Effector memory CD8-positive, alpha-beta T cell (primary cell): ENCODE measurements at places on chromosomes 12 and 14.
A peak's percentile ranks its signal among the peaks of the same experiment; 100 is the strongest.

- no peak for DNase-seq
Observed at GRCh38 chr12:93832131-93832530, 155.0 kb downstream of the CRADD start.

GRCh38 chr12:14369311-14369710, 3.8 kb downstream of the ATF7IP start:
- no peak for DNase-seq

GRCh38 chr12:46629331-46630229, 196.2 kb downstream of the SLC38A4 start:
- DNase-seq, result no peak

DNA sequence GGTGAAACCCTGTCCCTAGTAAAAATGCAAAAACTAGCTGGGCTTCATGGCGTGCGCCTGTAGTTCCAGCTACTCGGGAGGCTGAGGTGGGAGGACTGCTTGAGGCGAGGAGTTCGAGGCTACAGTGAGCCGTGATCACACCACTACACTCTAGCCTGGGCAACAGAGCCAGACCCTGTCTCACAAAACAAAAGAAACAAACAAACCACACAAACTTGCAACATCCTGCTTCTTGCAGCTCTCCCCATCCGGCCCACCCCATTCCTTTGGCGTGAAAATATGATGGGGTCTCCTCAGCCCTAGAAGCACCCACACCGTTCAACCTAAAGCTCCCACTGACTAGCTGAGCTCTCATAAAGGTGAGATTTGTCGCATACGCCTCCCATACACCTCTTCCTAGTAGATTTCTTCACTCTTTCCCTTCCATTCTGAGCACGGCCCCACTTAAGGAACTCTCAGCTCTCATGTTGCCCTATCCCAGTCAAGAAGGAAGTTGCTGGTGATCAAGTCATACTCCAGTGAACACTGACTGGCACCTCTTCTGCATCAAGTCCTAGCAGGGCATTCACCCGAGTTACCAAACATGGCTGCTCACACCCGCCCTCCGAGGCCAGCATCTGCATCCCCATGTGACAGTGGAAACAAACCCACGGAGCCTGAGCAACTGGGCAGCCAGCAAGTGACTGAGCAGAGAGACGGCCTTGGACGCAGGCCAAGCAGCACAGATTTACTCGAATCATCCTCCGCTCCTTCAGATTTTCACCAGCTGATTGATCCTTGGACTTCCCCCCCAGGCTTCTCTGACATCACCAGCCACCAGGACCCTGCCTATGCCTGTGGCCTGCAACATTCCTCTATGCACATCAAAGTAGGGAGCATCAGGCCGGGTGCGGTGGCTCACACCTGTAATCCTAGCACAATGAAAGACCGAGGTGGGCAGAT, 18.9 kb upstream of the CD27 start:
- DNase-seq, result no peak

DNA sequence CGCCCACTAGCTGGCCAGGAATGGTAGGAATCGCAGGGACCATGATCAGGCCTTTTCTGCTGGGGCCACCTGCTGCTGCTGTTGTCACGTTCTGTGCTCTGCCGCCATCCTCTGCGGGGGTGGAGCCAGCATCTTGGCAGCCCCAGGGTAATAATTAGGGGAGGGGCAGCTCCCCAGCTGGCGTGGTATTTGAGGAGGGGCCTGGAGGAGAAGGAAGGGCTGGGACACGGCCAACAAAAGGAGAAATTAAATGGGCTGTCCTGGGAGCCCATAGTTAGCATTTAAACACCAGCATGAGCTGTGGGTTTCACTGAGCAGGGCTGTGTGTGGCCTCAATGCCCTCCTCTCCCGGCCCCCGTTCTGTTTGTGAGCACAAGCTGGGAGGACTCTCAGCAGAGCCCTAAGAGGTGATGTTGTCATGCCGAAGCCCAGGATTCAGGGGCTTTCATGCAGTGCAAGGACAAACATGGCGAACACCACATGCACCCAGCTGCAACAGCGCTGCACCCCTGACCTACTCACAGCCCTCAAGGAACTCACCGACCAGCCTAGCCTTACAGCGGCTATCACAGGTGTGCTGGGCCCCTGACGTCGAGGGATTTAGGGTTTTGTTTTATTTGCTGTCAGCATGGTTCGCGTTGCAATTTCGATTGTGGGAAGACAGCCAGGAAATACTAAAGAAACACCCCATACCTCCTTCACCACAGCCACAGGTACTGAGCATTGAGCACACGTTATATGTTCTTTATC, 324.3 kb downstream of the CACNA1C start:
- DNase-seq, result no peak

DNA sequence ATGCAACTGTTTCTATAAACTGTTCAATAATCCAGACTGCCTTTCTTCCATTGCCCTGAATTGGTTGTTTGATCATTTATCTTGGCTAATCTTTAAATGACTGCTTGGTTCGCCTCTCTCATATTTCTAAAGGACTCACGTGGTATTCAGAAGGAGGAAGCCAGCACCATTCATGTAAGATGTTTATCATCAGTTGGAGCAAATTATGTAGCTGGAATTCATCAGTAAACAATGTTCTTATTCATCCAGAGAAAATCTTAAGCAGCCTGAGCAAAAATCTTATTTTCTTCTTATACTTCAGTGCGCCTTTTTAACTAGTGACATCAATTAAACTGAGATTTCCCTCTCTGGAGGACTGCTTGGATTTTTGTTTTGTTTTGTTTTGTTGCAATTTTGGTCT, 538.7 kb upstream of the TMEM132C start:
- DNase-seq, result no peak

DNA sequence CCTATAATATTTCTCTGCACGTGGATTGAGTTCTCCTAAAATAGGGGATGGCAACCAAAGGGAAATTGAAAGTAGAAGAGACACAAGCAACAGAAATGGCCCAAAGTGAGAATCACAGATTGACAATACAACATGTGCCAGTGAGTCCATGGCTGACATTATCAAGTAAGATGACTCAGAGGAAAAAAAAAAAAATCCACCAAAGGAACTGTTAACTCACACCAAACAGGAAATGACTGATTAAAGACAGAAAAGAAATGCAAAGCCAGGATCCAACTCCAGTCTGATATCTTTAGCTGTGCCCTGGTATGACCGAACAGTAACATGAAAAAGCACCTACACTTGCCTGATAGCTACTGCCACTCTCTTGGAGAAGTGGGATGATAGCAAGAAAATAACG, 485.0 kb downstream of the PRKD1 start:
- no peak for DNase-seq

GRCh38 chr12:32768518-32768917, 12.8 kb upstream of the YARS2 start:
- no peak for DNase-seq

DNA sequence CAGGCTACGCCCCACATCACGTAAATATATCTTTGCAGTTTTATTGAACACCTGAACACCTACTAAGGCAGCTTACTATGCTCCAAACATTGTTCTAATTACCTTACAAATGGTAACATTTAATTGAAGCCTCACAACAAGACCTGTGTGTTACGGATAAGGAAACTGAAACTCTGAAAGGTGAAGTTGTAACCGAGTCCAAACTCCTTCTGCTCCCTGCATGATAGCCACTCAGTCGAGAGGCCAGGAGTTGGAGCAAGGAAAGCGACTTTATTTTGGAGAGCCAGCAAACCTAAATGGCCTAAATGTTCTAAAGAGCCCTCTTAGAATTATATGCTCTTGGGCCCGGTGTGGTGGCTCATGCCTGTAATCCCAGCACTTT, 12.6 kb upstream of the TRPV4 start:
- DNase-seq, result no peak

DNA sequence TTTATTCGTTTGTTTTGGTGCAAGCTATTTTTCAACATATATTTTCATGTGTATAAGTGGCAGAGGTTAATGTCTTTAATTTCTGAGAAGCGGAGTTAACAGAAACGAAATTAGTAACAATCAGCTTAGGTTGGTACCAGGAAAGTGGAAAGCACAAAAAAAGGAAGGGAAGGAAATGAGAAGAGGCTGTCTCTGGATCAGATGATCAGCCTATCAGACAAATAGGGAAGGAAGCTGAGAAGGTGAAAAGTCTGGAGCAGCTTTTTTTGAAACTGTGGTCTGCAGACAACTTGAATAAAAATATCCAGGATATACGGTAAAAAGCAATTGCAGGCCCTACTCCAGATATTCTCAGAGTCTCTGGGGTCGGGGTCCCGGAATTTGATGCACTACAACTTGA, 265.0 kb downstream of the SSPN start:
- DNase-seq, result no peak

- DNase-seq, result no peak
Observed at GRCh38 chr14:105702275-105702817, 176.0 kb downstream of the TMEM121 start.

DNA sequence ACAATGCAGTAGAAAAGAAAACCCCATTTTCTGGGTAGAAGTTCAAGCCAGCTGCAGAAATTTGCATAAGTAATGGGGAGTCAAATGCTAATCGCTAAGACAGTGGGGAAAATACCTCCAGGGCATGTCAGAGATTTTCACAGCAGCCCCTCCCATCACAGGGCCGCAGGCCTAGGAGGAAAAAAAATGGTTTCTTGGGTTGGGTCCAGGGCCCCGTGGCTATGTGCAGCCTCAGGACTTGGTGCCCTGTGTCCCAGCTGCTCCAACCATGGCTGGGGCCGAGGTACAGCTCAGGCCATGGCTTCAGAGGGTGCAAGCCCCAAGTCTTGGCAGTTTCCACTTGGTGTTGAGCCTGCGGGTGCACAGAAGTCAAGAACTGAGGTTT, 14.6 kb downstream of the OR10P1 start:
- no peak for DNase-seq

GRCh38 chr14:50667684-50667995, 466 bp downstream of the SAV1 start:
- no peak for DNase-seq

- DNase-seq, result peak; percentile 16
Observed at GRCh38 chr12:63843254-63843720, 1.2 kb upstream of the SRGAP1 start.

DNA sequence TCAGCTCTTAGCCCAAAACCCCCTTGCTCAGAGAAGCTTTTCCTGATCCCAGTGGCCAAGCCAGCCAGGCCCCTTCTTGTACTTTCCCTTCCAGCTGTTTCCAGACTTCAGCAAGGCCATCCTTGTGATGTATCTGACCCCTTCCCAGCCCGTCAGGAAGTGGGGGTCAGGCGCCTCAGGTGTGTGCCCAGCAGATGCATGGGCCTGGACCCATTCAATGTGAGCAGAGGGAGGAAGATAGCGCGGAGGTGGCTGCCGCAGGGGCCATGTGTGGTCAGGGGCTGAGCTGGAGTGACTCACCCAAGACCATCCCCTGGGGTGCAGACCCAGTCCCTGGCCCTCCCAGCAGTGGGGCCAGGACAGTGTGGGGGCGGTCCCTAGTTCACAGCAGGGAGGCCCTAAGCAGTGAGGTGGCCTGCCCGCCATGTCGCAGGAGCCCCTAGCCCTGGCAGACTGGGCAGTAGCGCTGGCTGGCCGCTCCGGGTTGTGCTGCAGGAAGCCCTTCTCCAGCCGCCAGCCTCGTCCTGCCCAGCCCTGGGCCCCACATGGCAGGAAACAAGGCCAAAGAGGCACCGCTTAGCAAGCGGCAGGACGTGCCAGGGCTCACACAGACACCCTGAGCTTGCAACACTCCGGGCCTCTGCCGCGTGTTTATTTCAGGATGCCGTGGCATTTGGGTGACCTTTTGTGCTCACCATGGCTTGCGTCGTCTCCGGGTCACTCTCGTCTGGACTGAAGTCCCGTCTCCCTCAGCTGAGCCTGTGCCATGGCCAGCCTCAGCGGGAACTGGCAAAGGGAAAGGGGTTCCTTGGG, 12.0 kb downstream of the ADSS1 start:
- DNase-seq, result no peak
